Activated CD8-positive, alpha-beta T cell treated with anti-CD3 and anti-CD28 coated beads, Interleukin-2, amount 10 ng/mL, durations not matched to agents 7 days and 5 days (primary cell): ENCODE measurements at places on chromosomes 12 and 14.

- no peak for DNase-seq
These were observed 27.6 kb downstream of the TUBA1A start for GRCh38 chr12:49161092-49161795.

GRCh38 chr12:62684570-62685295, 218.1 kb downstream of the MON2 start:
- DNase-seq, result no peak

GRCh38 chr12:119154435-119154818, 24.3 kb upstream of the HSPB8 start:
- no peak for DNase-seq

- no peak for DNase-seq
These were observed 11.3 kb downstream of the TSFM start for GRCh38 chr12:57793920-57794319.

DNA sequence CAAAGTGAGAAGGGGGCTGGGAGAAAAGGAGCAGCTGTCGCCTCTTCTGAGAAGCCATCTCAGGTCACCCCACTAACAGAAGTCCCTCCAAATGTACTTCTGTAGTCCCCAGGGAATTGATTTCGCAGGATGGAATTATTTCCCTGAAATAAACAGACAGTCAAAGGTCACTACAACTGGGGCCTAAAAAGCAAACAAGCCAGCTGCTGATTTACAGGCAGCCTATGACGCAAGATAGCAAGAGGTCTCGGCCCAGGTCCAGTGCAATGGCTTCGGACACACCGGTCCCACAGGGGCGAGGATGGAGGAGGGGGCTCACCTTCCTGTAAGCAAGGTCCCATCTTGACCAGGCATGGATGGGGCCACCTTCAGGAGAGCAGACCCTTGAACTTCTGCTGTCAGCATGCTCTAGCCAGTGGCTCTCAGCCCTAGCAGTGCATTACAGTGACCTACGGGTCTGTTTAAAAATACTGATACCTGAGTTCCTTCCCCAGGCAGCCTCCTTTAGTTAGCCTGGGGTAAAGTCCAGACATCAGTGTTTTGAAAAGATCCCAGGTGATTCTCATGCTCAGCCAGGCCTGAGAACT, 18.1 kb downstream of the NUAK1 start:
- DNase-seq, result no peak

GRCh38 chr12:111216387-111217159, 152.3 kb downstream of the PHETA1 start:
- DNase-seq, result no peak

DNA sequence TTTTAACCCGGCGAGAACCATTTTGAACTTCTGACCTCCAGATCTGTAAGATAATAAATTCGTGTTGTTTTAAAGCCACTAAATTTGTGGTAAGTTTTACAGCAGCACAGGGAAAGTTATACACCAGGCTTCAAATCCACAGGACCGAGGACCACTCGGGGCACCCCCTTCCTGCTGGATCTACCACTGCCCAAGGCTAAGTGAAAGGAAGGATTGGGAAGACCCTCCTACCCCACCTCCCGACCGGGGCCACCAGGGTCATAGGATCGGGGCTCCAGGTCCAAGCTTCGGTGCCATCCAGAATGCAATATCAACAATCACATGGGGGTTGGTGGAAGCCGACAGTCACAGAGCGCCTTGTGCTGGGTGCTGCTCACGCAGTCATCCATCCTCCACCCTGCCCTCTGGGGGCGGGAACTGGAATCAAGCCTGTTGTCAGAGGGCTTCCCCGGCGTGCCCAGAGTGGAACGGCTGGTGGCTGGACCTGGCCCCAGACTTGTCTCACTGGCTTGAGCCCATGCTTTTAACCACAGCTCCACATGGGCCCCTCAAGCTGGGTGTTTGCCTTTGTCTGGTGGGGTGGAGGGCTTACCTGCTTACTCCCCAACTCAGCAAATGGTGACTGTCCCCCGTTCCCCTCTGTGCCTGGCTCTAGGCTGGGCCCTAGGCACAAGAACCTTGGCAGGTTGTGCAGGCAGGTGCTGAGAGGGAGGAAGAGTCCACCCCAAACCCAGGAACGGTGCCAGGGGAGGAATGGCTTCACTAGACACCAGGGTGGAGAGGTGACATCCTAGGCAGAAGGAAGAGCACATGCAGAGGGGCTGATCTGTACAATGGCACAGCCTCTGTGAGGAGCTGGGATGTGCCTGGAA, 180.3 kb upstream of the RTL1 start:
- DNase-seq, result no peak

GRCh38 chr12:132734206-132734605, 23.6 kb downstream of the PGAM5 start:
- DNase-seq, result no peak

DNA sequence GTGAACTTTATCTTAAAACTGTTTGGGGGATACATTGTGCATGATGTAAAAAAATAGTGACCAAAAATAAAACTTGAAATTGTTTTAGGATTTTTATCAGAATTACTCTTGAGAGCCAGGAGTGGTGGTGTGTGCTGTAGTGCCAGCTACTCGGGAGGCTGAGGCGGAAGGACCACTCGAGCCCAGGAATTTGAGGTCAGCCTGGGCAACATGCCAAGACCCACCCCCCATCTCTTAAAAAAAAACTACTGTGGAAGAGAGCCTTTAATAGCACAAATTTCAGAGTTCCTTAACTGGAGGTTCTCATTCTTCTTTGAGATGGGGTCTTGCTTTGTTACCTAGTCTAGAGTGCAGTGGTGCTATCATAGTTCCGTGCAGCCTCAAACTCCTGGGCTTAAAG, 21.5 kb downstream of the CPSF2 start:
- DNase-seq, result no peak

GRCh38 chr12:89529738-89530137, 3.9 kb upstream of the POC1B start:
- DNase-seq, result no peak

DNA sequence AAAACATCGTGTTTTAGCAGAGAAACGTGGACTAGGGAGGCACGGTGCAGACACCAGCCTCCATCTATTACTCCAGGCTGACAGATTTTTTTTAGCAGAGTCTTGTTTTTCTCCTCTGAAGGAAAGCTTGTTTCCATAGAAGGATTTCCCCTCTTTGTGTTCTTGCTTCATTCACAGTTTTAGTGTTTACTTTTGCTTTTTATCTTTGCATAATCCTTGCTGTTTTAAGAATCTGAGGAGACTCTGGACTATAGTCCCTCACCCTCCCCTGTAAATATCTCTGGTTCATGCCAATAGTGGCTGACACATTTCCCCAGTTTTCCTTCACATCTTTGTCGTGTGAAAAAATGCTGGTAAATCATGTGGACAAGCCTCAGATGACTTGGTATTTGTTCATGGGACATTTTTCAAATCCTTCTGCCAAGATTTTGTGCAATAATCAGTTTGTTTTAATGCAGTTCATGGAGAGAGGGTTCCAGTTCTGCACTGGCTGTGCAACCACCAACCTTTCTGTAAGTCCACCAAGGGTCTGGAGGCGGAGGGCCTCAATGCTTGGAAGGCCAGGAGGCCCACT, 39.9 kb upstream of the TMCC3 start:
- no peak for DNase-seq

DNA sequence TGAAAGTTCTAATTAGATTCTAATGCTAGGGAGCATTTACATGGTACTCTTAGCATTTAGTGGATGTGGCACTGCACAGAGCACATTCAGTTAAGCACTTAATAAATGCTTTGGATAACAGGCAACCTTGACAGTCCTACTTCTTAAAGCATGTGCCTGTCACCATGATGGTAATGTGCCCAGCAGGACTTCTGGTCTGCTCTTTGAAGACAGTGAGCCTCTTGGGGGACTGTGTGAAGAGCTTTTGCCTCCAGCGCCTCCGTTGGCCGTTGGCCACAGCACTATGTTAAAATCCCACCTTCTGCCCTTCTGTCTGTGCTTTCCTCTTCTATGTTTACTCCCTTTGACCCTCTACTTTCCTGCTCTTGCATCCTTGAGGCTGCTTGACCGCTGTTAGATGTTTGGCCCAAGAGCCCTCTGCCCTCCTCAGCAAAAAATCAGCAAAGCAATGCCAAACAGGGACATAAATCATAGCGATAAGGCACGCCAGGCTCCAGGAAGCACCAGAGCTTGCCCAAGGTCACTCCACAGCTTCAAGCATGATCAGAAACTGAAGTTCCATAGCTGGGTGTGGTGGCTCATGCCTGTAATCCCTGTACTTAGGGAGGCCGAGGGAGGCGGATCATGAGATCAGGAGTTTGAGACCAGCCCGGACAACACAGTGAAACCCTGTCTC, 8.3 kb downstream of the CDKL1 start:
- no peak for DNase-seq

GRCh38 chr14:101937926-101938767, 26.2 kb upstream of the DYNC1H1 start:
- no peak for DNase-seq

DNA sequence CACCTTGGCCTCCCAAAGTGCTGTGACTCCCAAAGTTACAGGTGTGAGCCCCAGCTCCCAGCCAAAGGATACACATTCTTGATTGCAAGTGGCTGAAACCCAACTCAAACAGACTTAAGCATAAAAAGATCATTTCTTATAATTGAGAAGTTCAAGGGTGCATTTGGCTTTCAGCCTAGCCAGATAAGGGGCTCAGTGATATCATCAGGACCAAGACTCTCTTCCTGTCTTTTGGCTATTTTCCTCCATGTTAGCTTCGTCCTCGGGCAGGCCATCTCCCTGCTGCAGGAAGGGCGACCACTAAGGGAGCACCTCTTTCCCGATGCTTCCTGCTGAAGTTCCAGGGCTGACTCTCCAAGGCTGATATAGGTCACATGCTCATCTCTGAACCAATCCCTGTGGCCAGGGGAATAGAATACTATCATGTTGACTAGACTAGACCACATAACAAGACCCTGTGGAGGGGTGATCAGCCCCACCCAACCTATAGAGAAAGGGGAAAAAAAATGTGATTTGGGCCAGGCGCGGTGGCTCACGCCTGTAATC, 9.8 kb upstream of the KRT8 start:
- DNase-seq, result no peak

GRCh38 chr12:67592228-67593011, 56.1 kb upstream of the DYRK2 start:
- peak; percentile 53 for DNase-seq

- DNase-seq, result no peak
These were observed 8.2 kb upstream of the ZNF410 start for GRCh38 chr14:73878436-73878835.

GRCh38 chr12:591167-592023, 71.8 kb downstream of the NINJ2 start:
- DNase-seq, result no peak

DNA sequence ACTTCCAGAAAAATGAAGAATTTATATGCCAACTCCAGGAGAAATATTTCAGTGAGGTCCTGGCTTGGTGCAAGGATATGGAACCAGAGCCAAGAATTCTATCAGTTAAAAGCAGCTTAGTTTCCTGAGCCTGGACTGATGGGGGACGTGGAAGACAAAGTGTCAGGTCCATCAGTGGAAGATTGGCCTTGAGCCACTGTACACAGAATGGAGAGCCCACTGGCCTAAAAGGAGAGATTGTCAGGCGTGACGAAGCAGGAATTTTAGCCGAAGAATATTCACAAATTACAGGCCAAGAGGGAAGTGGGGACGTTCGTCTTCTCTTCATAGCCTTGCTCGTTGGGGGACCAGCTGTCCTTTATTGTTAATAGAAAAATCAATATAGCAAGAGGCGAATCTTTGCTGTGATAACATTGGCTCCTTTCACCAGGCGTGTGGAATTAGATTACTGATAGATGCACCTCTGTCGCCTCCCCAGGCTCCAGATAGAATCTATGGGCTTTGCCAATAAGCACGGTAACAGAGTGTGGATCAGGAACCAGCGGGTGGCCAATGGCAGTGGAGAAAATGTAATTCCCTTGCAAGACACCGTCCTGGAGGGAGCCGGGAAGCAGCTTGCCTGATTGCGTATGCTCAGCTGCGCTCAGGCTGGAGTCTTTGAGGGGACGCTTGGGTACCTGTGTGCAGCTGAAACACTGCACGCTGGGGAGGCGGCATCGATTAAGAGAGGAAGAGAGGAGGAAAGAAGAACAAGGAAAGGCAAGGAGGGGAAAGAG, 56.4 kb downstream of the TMEM132C start:
- DNase-seq, result no peak

GRCh38 chr14:96811985-96812667, 14.9 kb downstream of the VRK1 start:
- no peak for DNase-seq

GRCh38 chr14:99333841-99334635, 62.0 kb upstream of the BCL11B start:
- DNase-seq, result no peak

GRCh38 chr12:127035011-127035879, 1231.7 kb upstream of the TMEM132C start:
- DNase-seq, result no peak

- no peak for DNase-seq
These were observed 53.2 kb downstream of the TESC start for GRCh38 chr12:117046011-117046369.

DNA sequence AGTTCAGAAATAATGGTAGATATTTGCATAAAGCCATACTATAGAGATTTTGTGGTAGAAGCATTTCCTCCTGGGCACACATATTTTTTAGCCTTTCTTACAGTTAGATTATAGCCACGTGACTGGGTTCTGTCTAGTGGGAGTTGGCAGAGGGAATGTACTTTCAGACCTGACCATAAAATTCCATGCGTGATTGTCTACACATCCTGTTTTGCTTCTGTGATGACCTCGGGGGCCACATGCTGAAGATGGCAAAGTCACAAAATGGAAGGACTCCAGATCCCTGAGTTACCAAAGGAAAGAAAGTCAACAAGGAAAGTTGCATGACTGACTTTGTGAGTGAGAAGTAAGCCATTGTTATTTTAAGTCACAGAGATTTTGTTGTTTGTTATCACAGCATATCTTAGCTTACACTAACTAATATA, 14.6 kb upstream of the MIA2 start:
- no peak for DNase-seq

- no peak for DNase-seq
These were observed 6.9 kb downstream of the FBXO34 start for GRCh38 chr14:55277972-55278740.

GRCh38 chr14:56962444-56963080, 152.3 kb upstream of the OTX2 start:
- DNase-seq, result no peak

DNA sequence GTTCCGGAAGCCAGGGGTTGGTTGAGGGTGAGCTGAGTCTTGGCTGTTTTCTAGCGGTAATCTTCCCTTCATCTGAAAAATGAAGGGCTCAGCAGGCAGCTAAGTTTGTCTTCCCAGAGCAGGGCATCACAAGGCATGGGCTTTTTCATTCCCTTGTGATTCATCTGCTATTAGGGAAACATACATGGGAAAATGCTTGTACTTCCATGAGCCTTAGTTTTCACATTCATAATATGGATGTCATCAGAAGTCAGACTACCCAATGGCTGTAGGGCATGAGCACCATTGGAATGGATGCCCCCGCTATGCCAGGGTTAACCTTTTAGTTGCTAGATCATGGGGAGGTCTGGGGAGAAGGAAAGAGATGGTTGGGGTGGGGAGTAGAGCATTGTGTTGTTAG, 18.7 kb downstream of the HELB start:
- no peak for DNase-seq
